ENCODE measurements at places on chromosomes 2 and 18.

DNA sequence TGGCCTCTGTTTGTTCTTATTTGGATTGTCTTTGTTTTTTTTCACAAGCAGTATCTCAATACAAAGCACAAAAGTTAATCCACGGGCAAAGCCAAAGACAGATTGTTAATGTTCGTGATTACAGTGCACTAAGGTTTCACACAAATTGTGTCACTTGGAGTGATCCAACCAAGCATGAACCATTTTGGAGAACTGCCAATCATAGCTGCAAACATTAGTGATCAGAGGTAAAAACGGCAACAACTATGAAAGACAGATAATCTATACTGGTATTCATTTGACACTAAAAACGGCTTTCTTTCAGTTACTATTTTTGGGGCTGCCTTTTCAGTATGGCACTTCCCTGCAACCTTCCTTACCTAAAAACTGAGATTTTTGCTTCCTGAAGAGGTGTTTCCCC is 213.1 kb upstream of the GULP1 start:
- no peak for DNase-seq

- DNase-seq, result no peak
Measured at GRCh38 chr18:52140986-52141385, 199.0 kb upstream of the DCC start.

GRCh38 chr2:71581026-71581425 is 127.7 kb downstream of the DYSF start:
- DNase-seq, result no peak

DNA sequence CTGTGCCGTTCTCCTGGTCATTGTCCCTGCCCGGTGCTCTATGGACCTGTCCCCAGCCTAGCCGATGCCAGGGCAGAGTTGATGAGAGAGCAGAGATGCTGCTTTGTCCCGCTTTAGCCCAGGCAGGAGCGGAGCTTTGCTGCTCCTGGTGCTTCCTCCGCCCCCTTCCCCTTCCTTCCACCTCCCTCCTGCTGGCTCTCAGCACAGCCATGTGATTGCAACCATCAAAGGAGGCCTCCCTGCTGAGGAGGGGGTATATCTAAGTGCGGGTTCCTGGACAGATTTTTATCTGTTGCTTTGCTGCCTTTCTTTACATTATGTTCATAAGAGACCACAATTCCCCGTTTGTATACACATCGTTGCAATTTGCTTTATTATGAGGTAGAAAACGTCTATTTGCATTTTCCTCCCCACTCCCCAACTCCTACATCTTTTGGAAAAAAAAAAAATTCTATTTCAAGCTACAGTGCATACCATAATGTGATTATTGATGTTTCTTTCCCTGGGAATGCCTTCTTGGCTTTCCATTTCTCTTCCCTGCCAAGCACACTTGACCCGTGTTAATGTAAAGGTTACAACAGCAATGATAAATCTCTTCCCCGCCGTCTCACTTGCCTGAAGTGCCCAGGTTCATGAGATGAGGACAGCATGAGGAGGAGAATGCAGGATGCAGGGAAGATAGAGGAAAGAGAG is 25.4 kb downstream of the ALPK2 start:
- no peak for DNase-seq

DNA sequence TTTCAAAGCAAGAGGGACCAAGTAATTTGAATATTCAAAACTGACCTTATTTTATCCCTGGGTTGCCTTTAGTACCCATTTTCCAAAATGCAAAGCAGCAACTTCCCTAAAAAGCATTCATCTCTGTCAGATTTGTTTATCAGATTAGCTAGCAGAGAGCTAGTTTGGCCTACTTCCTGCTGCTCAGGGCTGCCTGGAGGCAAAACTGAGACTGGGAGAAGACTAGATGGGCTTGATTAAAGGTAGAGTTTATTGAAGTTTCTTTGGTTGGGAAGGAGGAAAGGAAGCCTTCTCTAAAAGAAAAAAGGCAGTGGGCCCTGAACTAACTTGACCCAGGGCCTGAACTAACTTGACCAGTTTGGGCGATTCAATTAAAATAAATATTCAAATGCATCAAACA is 426.1 kb upstream of the FAM98A start:
- no peak for DNase-seq

GRCh38 chr18:51611326-51611725 is 413.8 kb upstream of the MEX3C start:
- DNase-seq, result no peak

GRCh38 chr18:52694804-52695203 is 354.8 kb downstream of the DCC start:
- DNase-seq, result no peak

GRCh38 chr2:229104974-229105387 is 166.1 kb downstream of the PID1 start:
- no peak for DNase-seq

DNA sequence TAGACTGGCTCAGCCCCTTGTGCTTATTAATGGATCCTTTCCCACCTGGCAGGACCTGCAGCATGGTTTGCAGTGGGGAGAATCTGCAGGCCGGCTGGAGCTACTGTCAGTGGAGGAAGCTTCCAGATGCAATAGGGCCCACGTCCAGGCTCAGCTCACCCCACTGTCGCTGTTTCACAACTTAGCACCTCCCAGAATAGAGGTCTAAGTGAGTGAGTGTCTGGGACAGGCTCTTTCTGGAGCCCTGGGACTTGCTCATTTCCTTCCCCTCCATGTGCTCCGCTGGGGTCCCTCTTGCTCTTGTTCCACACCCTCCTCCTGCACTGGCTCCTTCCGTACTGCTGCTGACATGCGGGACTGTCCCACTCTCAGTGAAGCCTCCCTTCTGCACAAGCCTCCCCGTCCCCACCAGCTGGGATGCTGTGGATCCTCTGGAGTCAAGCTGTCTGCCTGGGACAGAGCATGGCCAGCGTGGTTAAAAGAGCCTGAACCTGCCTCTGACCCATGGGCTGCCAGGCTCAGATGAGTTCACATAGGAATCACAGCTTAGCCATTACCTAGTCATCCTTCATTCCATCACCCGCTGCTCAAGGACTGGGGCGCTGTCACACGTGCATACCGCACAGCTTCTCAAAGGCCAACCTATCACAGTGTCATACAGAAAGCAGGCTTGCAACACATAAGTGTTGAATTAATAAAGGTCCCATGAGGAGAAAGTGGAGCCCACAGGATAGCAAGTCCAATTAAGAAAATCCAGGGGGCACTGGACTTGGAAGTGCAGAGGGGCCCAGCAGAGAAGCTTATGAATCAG is 135.9 kb downstream of the ACKR3 start:
- DNase-seq, result no peak

- no peak for DNase-seq
Measured at GRCh38 chr2:96369186-96369585, 33.6 kb downstream of the NCAPH start.

DNA sequence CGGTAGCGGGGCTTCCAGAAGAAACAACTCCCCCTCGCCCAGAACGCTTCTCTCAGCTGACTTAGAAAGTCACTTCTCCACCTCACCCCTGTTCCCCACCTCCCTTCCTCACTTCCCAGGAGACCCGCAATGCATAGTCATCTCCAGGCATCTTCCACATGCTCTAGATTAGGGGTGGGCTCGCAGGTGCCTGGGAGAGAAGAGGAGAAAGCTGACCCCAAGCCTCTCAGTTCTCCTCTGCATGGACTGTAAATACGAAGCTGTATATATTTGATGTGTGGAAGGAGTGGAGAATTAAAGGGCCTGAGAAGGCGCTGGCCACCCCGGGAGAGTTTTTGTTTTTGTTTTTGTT is 1.8 kb downstream of the MAL start:
- DNase-seq, result no peak

DNA sequence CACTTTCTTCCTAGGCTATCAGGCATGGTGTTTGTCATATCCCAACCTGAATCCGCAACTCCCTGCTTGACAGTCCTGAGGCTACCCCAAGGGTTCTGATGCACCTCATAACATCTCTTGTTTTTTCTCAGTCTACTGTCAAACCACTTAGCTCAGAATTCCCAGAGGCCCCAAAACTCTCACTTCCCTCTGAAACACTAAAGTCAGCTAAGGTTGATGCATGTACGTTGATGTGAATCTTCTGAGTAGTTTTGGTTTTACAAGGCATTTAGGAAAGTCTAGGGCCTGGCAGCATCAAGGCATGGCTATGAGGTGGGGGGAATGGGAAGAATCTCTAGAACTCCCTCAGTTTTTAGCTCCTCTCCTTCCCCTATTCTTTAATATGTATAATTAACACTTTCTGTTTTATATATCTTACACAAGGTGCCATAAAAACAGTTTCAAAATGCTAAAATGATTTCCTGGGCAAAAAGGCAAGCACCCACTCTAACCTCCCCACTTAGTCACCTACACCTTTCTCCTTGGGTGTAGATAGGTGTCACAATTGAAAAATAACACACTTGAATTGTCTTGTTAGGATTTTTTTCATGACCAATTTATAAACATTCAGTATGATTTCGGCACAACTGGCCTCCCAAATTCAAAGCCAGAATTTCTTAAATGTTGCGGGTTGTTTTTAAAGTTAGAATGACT is 71.4 kb upstream of the TANK start:
- DNase-seq, result no peak

GRCh38 chr18:48160622-48161021 is 230.2 kb upstream of the SMAD2 start:
- DNase-seq, result no peak

DNA sequence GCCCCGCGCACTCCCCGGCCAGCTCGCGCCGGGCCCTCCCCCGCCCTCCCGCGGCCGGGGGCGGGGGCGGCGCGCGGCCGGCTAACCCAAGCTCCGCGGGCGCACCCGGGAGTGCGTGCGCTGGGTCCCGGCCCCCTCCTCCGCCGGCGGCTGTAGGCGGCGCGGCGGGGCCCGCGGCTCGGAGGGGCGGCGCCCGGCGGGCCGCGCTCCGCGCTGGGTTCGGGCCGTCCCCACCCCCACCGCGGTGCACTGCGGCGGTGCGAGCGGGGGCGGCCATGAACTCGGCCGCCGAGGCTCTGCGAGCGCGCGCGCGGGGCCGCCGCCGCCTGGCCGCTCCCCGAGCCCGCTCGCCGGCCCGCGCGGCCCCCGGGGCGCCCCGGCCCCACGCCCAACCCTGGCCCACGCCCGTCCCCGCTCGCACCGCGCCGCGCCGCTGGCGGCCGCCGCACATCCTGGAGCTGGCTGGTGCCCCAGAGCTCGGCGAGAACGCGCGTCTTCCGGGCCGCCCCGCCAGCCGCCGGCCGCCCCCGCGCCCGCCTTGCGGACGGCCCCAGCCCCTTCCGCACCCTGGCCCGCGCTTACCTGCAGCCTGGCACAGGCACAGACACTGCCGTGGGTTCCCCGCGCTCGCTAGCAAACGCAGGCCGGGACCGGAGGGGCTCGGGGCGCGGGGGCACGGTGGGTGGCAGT is at the start of gene ZBTB14:
Gene ZBTB14 (minus strand): TSS at position 496 of the 690 bp plus-strand sequence. CDS start 2,480 bp downstream, outside the sequence.
- DNase-seq, result peak; percentile 50

GRCh38 chr2:64947885-64948284 is 41.3 kb upstream of the SLC1A4 start:
- no peak for DNase-seq

DNA sequence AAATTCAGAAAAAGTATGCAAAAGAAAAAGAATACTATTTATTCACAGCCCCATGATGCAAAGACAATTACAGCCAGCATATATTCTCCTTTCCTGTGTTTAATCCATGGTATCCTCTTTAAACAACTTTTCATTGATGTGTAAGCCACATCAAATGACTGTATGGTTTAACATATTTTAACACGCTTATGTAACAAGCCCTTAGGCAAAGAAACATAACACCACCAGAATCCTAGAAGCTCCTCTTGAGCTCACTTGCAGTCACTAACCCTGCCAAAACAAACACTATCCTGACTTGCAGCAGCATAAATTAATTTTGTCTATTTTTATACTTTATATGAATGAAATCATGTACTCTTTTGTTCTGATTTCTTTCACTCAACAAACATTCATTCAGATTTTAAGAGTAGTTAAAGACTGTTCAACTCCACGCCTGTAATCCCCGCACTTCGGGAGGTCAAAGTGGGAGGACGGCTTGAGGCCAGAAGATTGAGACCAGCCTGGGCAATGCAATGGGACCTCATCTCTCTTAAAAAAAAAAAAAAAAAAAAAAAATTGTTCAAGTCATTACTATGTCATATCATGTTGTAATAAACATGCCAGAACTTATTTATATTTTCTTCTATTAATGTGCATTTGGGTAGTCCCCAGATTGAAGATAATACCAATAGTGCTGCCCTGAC is 226.3 kb downstream of the NBAS start:
- DNase-seq, result no peak
